ENCODE measurements at places on chromosomes 4 and X. TPM values are rescaled to one million over a fixed set of nuclear protein-coding genes. Genes with fewer than 3 reads are reported as not detected.
A peak's percentile ranks its signal among the peaks of the same experiment; 100 is the strongest.

RXFP1 gene
- not detected for total RNA-seq

TCEAL2 gene
- total RNA-seq: not detected

CT45A9 gene
- not detected for total RNA-seq

LRCH2 gene
- total RNA-seq: 0.26 TPM

BANK1 gene
- 0.26 TPM for total RNA-seq

PTTG2 gene
- total RNA-seq: not detected

NPNT gene
- total RNA-seq: 5.0 TPM

MAGEB3 gene
- total RNA-seq: not detected

FAAH2 gene
- 6.3 TPM for total RNA-seq

- no peak for DNase-seq
Observed at GRCh38 chrX:20410540-20410939, 143.8 kb upstream of the RPS6KA3 start.

GRCh38 chrX:97938706-97939105 lies 1055.0 kb downstream of the RPA4 start:
- no peak for DNase-seq

DNA sequence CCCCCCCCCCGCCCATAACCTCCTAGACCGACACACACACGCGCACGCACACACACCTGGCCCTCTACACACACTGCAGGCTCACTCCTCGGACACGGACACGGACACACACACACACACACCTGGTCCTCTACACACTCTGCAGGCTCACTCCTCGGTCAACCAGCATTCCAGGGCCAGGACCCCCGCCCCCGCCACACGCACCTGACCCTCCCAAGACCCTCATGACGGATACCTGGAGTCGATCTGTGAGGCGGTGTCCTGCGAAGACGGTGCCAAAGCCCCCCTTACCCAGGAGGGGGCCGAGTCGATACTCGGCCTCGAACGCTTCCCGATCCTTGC lies 552 bp downstream of the PIM2 start:
- no peak for DNase-seq

DNA sequence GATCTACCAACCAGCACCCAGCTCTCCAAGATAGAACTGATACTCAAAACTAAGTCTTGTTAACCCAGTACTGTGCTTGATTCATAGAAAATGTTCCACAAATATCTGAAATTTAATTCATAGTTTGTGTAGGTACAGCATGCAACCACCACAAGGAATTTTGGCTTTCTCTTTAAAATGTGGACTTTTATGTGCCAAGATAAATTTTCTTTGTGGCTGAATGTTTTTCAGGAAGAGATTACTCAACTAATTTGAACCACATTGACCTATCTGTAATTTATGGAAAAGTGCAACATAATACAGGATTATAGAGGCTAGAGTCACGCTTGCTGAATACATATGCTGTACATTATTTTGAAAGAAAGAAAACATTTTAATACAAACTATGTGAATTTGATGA lies 730.8 kb downstream of the IL1RAPL1 start:
- DNase-seq: no peak

GRCh38 chr4:163701916-163702315 lies 207.4 kb downstream of the TMA16 start:
- peak; percentile 16 for DNase-seq

GRCh38 chr4:41213625-41214135 lies 662 bp downstream of the APBB2 start:
- DNase-seq: no peak

GRCh38 chrX:40671126-40671525 lies 23.8 kb upstream of the CXorf38 start:
- DNase-seq: no peak

- DNase-seq: no peak
Observed at GRCh38 chrX:120029354-120029753, 48.1 kb downstream of the RHOXF2B start.

DNA sequence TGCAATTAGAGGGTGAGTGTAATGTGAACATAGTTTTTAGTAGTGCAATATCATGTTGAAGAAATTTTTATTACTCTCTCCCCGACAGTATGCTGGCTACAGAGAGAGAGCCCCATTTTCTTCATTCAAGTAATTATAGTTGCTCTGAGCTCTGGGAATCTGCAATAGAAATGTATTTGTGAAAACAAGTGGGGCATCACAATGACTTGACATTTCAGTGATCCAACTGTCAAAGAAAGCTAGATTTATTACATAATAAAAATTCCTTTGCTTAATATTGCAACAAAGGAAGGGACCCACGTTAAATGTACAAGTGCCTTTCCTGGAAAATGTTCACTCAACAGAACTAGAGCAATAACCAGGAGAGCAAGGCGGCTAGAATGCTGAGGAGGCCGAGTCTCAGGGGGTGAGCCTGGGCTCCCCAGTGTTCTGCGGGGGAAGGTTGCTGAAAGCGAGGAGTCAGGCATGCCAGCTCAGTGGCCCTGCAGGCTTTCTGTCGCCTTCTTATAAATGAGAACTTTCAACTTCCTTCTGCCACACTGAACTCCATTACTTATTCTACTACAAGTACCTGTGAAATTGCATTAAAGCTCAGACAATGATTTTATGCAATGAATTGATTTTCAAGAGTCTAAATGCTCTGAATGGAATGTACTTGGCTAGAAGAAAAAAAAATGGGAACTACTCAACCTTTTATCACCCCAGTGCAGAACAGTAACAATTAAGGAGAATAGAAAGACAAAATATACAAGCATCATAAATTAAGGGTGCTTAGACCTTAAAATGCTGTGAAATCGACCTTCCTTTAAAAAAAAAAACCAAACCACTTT lies 476.4 kb downstream of the AFF2 start:
- no peak for DNase-seq

DNA sequence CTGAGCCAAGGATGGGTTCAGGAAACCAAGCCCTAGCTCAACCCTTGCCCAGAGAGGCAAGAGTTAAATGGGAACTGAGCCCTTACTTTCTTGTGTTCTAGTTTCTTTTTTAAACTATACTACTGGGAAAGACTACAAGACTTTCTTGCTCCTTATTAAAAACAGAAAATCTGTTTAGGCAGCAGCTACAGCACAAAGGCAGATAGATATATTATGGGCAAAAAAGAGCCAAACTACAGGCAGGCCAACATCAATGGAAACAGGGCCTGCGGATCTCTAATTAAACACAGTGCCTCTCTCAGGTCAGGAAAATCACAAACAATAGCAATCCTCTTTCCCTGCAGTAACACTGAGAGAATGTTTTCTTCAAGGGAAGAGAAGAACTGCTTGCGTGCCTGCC lies 226.0 kb downstream of the LDB2 start:
- DNase-seq: no peak

- DNase-seq: peak; percentile 78
Observed at GRCh38 chrX:55336176-55336575, 71.5 kb upstream of the PAGE3 start.

DNA sequence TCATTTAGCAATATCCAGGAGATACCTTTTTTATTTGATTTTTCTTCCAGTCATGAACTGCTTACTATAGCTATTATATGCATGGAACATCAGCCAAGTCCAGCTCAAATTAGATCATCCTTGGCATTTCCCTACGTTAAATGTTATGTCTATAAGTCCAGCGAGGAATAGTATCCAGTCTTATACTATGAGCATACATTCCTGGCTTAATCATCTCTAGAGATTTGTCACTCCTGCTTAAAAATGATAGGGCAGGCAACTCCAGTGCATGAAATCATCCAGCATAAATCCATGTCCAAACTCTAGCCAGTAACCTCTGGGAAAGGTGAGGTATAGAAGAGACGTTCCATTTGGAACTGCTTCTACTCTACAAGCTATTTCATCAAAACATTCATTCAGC lies 126.7 kb upstream of the VCX2 start:
- DNase-seq: peak; percentile 27

GRCh38 chr4:115228851-115229250 lies 115.4 kb upstream of the NDST4 start:
- no peak for DNase-seq

DNA sequence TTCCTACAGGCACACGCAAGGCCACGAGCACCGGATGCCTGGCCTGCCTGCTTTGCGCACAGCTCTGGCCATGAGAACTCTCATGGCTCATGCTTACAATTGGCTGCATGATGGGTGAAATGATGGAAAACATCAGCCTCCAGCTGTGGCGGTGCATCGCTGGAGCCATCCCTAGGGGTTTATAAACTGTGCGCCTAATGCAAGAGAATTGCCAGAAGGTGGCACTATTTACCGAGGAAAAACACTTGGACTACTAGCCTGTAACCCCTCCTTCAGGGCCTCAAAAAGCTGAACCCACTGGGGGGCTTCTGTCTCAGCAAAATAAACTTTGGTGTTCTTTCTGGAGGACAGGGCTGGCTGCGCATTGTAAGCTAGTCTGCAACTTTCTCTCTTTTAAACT lies 51.9 kb downstream of the PHKA2 start:
- DNase-seq: peak; percentile 7

DNA sequence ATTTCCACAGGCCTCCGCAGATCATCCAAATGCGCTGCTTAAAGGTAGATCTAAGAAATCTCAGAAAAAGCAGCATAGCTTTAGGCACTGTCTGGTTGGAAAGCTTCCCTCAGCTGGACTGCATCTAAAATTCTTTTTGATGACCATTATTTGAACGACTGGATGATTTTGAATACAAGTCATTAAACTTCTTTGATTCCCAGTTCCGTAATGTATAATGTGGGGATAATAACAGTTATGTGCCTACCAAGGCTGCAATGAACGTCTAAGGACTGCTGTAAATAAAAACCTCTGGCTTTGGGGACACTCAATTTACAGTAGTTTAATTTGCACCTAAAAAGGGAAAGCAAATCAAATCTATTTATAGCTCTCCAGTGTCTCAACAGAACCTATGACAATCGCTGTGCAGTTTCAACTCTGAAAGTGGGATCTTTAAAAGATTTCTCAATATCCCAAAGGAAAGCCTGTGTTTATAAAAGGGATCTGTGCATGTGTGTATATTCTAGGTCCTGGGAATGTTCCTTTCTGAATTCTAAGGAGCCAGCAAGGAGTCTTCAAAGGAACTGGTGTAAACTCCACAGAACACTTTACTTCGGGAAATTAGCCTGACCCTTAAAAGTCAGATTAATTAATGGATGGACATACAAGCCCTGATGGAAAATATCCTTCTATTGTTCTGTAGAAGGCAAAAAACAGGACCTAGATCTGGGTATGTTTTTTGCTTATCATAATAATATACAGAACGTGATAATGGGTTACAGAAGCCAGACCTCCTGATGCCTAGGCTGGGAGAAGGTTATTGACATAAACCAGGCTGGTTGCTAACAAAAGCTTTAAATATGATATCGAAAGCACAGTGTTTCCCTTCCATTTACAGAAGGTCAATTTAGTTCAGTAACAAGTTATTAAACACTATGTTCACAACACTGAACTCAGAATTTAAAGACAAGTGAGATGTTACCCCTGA lies 53.4 kb downstream of the AFAP1 start:
- DNase-seq: no peak

- no peak for DNase-seq
Observed at GRCh38 chr4:82761229-82761628, 37.4 kb downstream of the SCD5 start.

- no peak for DNase-seq
Observed at GRCh38 chrX:19194285-19195242, 72.3 kb upstream of the ADGRG2 start.

DNA sequence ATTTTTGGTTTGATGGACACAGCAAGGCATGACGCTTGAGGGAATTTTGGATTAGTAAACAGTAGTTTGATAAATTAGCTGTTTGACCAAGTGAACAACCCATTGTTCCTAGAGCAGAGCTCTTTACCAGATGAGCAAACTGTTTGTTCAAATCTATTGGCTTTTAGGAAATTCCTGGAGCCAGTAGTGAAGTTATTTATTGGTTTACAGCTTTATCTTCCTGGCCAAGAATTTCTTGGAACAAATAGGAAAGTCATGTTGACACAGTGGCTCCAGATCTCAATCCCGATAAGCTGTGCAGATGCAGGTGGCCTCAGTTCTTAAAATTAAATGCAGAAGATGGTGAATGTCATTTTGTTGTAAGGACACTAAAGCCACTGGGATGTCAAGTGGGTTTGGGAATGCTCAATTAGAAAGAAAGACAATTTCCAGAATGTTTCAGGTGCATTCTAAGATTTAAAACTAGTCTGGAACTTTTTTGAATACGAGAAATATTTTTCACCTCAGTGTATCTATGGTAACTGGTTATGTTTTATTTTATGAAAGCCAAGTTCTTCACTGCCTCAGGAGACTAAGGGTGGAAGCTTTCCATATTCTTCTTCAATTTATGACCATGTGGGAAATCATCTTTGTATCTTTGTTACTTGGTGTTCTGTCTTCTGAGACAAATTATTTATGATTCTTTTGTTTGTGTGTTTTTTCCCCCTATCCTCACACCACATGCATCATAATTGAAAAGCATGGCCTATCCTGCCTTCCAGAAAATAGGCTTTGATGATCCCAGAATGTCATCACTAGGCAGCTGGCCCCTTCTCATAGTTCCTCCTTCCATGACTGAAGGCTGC lies 554.5 kb downstream of the STIM2 start:
- DNase-seq: no peak

GRCh38 chrX:135528254-135528653 lies 7.8 kb downstream of the INTS6L start:
- DNase-seq: no peak

DNA sequence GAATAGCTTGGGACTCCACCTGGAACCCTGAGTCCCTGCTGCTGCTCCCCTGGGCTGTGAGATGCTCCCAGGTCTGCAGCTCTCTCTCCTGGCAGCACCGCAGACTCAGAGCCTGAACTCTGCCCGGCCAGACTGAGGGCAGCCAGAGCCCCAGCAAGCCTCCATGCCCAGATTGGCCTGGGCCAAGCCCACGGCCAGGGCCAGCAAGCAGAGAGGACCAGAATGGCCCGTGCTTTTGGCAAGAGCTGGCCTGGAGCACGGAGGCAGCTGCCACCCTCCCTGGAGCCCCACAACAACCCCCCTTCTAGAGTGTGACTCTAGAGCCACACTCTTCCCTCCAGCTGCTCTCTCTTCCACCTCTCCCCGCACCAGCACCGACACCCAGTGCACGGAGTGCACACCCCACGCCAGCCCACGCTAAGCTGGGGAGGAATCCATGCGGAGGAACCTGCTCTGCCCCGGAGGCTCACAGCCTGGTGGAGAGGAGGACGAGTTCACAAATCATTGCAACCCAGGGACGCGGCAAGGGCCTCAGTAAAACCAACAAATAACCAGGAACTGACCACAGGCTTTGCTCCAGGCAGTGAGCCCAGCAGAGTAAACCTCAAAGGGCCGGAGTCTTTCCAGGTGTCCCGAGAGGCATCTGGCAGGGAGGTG lies 110.3 kb downstream of the HMX1 start:
- no peak for DNase-seq

GRCh38 chr4:126241634-126242033 lies 926.9 kb downstream of the FAT4 start:
- no peak for DNase-seq

- DNase-seq: no peak
Observed at GRCh38 chr4:160352637-160353036, 1249.8 kb downstream of the RAPGEF2 start.

- no peak for DNase-seq
Observed at GRCh38 chrX:30301208-30301607, 8.0 kb downstream of the NR0B1 start.

DNA sequence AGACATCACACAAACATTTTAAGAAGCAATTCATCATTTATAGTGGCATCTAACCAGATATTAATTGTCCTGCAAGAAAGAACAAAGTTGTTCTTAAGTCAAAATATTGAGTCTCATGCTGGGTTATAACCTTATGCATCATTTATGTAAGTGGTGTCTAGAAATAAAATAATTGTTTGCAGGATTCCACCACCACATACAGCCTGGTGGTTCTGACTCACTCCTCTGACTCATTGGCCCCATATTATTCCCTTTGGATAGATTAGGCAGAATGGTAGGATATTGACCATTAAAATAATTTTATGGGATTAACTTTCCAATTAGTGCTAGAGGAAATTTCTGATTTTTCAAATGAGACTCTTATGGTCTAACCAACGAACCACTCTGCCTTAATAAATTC lies 384.5 kb downstream of the GRXCR1 start:
- DNase-seq: peak; percentile 69

All from bronchial epithelial cell (primary cell).